ENCODE measurements at places on chromosomes 5 and 9.

DNA sequence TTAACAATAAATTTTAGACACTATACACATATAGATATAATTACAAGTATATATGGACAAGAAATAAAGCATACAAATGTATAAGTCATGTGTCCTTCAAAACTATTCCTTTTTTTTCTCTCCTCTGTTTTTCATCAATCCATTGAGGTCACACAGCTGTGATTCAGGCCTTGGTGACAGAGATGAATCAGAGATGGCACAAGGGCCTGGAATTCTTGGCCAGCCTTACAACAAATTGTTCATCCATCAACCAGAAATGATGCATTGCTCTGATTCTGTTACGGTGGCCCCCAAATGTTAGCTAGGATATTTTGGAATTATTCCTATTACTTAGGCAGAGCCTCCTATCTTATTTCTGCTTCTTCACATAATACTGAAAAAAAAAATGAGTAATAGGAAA is 108.7 kb upstream of the MPDZ start:
- DNase-seq: no peak

DNA sequence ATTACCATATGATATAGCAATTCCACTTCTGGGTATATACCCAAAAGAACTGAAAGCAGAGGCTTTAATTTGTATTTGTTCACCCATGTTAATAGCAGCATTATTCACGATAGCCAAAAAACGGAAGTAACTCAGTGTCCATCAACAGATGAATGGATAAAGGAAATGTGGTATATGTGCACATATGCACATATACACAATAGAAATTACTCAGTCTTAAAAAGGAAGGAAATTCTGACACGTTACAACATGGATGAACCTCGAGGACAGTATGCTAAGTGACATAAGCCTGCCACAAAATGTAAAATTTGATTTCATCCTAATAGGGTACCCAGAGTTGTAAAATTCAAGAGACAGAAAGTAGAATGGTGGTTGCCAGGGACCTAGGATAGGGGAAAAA is 54.9 kb downstream of the NUP155 start:
- DNase-seq: no peak

GRCh38 chr5:44001675-44002380 is 387.4 kb downstream of the FGF10 start:
- DNase-seq: no peak

DNA sequence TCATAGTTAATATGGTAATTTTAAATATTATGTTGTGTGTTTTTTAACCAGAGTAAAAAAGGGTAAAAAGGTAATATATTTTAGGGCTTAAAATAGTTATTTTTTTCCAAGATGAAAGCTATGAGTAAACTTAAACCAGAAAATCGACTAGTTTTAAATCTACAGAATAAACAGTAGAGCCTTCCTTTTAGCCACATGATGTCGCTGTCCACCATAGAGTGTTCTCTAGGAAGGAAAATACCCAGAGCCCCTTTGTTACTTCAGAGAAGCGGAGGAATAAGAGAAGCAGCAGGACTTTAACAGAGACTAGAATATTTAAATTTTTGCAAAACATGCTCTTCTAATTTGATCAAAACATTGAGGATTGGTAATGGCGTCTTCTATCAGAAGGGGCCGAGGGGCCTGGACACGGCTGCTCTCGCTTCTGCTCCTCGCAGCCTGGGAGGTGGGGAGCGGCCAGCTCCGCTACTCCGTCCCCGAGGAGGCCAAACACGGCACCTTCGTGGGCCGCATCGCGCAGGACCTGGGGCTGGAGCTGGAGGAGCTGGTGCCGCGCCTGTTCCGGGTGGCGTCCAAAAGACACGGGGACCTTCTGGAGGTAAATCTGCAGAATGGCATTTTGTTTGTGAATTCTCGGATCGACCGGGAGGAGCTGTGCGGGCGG is at the start of gene PCDHA2:
Gene PCDHA2 (plus strand): TSS at position 258 of the 664 bp plus-strand sequence.
- no peak for DNase-seq

DNA sequence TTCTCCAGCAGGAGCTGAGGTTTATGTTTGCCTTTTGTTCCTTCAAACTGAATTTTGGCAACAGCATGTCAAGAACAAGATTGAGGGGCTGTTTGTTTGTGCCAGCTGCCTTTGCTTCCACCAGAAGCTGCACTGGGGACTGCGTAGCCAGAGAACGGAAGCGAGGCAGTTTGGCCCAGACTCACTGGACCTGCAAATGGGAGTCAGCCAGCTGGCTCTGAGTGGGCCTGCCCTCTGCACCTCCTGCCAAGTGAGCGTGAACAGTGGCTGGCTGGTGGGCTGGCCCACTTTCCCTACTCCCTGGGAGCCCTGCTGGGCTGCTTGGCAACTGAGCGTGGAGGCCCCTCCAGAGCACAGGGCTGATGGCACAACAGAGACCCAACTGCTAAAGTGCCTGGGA is 111.6 kb downstream of the GALNT10 start:
- DNase-seq: peak; percentile 63

DNA sequence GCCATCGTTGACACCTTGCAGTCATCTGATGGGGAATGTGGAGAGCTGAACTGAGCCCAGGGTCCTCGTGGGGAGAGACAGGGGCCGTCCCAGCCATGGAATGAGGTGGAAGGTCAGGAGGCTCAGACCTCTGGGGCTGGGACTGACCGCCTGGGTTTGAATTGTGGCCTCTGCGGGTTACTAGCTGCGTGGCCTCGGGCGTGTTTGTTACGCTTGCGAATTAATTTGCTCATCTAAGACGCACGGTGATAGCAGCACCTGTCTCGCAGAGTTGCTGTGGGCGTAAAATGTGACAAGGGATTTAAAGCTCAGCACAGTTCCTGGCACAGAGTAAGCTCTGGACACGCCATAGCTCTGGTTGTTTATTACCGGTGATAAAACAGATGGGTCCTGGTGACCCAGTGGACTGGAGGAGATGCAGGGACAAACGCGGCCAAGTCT is 19.4 kb upstream of the DAB2IP start:
- DNase-seq: no peak

All from NCI-H2171 treated with DMSO at 0.1 percent for 48 hours (cell line).